ENCODE measurements at places on chromosomes 2 and 18.

DNA sequence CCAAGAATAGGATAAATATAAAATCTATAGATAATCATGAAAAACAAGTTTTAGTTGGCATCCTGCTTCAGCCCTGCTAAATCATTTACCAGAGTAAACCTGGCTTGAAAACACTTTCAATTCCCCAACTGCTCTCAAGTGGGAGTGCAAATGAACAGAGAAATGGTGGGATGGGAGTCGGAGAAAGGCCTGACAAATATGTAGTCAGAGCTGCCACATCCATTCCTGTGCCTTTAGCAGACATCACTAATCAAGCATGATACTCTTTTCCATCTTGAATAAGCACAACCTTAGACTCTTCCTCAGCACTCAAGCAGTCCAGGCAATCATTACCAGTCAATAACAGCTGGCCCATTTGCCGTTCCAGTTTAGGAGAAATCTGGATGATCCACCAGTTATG, 101.3 kb downstream of the ANKRD44 start:
- no peak for DNase-seq

DNA sequence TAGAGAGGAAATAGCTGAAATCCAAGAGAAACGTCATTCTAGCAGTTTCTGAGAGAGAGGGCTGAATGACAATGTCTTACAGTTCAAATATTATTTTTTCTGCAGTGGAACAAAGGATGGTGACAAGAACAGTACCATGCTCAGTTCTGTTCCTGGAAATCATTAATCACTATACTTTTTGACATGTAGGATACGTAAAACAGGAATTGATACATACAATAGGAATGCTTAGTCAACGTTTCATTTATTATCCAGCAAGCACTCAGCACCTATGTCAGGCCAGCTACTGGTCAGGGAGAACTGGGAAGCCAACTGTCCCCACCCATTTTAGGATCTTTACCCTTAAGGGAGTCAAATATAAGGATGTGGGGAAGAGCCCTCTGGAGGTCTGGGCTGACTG, 114.7 kb downstream of the DHRS9 start:
- DNase-seq: no peak

DNA sequence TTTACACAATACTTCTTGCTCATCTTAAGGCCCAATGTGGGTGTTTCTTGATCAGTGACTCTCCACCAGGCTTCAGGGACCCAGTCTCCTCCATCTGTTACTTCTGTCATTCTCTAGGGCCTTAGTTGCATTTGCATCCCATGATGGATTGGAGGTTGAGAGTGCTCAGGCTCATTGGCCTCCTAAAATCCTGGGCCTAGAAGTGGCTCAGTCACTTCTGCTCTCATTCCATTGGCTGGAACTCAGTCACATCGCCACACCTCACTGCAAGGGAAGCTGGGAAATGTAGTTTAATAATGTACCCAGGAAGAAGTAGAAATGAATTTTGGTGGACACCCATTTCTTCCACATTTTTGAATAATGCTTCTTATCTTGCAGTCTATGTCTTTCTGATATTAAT, 223.5 kb downstream of the HRH4 start:
- DNase-seq: no peak

DNA sequence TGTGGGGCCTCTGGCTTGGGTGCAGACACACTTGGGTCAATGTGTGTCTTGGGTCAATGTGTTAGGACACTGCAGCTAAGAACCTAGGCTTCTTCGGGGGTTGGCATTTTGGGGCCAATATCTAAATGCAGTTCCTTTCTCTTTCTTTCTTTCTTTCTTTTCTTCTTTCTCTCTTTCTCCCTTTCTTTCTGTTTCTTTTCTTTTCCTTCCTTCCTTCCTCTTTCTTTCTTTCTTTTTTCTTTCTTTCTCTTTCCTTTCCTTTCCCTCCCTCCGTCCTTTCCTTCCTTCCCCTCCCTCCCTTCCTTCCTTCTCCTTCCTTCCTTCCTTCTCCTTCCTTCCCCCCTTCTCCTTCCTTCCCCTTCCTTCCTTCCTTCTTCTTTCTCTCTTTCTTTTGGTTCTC, 57.7 kb upstream of the OSR1 start:
- no peak for DNase-seq
